ENCODE measurements at places on chromosomes 4 and X.

DNA sequence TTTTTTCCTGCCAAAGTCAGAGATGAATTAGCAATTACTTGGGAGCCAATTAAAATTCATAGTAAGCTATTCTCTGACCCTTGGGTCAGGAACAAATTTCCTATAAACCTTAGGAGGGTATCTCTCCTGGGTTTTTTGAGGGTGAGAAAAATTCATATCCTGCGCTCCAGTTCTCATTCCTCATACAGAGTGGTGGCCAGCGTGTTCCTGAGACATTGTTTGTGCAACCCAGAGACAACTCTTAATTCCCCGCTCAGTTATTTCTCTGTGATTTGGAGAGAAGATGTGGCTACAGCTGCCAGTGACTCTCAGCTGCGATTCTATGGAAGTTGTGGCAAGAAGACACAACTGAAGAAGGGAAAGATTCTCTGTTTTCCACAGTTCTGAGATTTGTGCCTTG is 37.9 kb upstream of the CBR4 start:
- DNase-seq, result no peak

GRCh38 chr4:67554096-67554495 is 4.4 kb upstream of the STAP1 start:
- no peak for DNase-seq

GRCh38 chr4:73816814-73817213 is 19.7 kb upstream of the CXCL6 start:
- DNase-seq, result no peak

DNA sequence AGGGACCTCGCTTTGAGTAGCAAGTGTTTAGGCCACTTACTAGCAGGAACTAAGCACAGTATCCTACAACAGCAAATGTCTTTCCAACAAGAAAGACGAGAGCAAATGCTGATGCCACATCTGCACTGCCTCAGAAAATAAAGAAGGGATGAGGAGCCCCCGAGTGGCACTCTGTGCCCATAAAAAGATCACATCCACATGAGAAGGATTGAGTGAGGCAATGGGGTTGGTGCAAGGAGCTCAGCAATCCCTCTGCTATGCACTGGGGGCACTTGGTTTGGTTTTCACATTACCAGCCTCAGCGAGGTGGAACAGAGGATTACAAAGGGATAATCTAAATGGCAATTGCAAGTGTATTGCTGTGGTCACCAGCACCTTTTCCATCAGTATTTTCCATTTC is 252.8 kb upstream of the SLC7A11 start:
- DNase-seq, result no peak

GRCh38 chr4:159177265-159178150 is 74.6 kb downstream of the RAPGEF2 start:
- DNase-seq, result no peak

DNA sequence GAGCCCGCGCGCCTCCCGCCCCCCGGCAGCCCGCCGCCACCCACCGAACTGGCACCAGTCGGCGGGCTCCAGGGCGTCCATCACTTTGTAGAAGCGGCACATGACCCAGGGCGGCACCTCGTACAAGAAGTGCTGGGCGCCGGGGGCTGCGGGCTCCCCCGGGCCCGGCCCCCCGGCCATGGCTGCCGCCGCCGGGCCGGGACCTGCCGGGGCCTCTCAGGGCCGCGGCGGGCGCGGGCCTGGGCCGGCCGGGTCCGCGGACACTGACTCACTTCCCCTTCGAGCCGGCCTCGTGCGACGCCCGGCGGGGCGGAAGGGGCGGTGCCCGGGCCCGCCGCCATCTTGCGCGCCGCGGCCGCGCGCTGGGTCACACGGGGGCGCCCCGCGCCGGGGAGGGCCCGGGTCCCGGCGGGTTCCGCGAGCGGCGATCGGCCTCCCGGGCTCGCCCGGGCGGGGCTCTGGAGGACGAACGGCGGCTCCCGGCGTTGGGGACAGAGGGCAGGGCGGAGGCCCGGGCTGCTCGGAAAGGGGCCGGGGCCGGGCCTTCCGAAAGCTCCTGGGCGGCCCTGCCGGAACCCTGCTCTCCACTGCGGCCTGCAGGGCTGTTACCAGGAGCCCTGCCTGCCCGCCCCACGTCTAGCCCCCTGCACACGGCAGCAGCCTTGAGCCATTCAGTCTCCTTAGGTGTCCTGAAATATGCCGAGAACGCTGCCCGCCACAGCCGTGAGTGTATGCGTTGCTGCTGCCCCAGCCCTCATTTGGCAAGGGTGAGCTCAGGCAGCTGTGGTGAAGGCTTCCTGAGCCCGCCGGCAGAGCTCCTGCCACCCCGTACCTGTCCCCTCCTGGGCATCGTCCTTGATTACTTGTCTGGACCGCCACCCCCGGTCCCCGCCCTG is at the start of gene IRAK1:
Gene IRAK1 (minus strand): TSS at position 270 of the 896 bp plus-strand sequence. CDS start 90 bp downstream, at position 180.
- DNase-seq, result peak; percentile 59

DNA sequence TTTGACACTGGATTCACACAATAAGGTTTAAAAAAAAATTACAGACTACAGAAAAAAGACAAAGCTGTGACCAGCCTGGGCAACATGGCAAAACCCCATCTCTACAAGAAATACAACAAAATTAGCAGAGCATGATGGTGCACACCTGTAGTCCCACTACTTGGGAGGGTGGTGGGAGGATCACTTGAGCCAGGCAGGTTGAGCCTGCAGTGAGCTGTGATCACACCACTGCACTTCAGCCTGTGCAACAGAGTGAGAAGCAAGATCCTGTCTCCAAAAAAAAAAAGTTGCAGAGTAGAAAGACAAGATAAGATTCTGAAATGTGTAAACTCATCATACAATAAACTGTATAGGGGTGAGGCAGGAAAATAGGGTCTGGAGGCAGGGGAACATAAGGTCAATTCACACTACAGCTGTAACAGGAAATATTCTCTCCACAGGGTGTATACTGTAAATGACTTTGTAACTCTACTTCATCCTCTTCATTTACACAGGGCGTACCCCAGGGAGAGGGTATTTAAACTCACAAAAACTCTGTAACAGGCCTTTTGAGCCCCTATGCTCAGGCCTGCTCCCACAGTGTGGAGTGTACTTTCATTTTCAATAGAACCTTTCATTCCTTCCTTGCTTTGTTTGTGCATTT is 112.6 kb upstream of the MAPK10 start:
- DNase-seq, result no peak

DNA sequence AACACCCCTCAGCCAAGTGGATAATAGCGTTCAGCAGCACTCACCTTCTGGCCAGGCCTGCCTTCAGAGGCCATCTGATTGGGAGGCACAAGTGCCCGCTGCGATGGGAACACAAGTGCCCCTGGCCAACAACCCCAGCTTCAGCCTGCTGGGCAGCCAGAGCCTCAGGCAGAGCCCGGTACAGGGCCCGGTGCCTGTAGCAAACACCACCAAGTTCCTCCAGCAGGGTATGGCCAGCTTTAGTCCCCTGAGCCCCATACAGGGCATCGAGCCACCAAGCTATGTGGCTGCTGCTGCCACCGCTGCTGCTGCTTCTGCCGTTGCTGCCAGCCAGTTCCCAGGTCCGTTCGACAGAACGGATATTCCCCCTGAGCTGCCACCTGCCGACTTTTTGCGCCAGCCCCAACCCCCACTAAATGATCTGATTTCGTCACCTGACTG is 55.9 kb upstream of the MTM1 start:
- no peak for DNase-seq

GRCh38 chr4:7096236-7096635 is 28.4 kb upstream of the GRPEL1 start:
- no peak for DNase-seq

Measured in CD4-positive, alpha-beta T cell treated with Interleukin-10 for 1 hour (primary cell).